ENCODE measurements at places on chromosomes 11 and 22.
A peak's percentile ranks its signal among the peaks of the same experiment; 100 is the strongest.

GRCh38 chr11:120511116-120511819 lies at the start of gene GRIK4:
Gene GRIK4 (plus strand): TSS chr11:120511748. CDS start chr11:120660319, 148,571 bp downstream.
- DNase-seq: peak; percentile 82

- DNase-seq: no peak
Measured at GRCh38 chr11:122344215-122344614, 228.2 kb upstream of the BLID start.

GRCh38 chr22:35587447-35587870 lies 29.7 kb downstream of the MB start:
- DNase-seq: no peak

- no peak for DNase-seq
Measured at GRCh38 chr22:44051961-44052360, 27.9 kb downstream of the PARVB start.

DNA sequence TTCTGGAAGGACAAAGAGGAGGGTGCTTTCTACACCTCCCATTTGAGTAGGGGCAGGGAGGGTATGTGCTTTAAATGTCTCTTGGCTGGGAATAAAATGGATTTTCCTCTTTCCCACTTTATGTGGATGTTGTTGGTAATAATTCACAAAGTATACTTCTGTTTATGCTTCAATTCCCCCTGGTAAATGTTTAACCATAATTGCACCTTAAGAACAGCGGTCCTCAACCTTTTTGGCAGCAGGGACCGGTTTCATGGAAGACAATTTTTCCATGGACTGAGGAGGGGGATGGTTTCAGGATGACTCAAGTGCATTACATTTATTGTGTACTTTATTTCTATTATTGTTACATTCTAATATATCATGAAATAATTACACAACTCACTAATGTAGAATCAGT lies 4.0 kb upstream of the TP53AIP1 start:
- DNase-seq: no peak

DNA sequence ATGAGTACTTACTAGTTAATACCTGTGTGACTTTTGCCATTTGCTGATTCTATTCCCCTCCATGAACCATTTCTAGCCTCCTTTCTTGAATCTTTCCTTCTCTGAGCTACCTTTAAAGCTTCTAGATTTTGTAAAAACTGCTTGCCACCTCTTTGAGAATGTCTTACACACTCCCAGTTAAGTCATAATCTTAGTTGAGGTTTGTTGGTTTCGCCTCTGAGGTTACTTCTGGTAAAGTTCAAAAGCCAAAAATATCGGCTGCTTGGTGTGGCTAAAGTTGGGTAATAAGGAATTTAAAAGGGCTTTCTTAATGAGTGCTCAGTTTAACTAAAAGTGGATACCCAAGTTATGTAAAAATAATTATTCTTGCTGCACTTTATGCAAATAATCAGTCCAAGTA lies 10.4 kb upstream of the GLYAT start:
- DNase-seq: no peak

DNA sequence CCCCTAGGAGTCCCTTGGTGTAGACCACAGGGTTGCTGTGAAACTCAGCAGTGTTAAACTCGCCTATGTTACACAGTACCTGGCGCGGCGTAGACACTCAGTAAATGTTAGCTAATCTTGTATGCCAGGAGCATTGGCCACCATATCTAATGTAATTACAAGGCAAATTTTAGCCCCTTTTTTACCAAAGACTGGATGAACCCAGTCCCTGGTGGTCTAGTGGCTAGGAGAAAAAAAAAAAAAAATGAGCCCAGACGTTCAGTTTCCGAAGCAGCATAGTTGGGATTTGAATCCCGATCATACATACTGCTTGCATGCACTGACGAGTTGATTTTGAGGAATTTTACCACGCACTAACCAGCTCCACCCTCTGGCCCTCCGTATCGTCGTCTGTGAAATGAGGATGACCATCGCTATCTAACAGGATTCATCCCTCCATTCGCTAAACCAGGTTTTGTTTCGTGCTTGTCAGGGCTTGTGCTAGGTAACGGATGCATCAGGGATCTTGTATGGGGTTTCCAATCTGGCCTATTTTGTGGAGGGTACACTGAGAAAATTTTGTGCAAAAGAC lies 688 bp downstream of the PTS start:
- DNase-seq: no peak

DNA sequence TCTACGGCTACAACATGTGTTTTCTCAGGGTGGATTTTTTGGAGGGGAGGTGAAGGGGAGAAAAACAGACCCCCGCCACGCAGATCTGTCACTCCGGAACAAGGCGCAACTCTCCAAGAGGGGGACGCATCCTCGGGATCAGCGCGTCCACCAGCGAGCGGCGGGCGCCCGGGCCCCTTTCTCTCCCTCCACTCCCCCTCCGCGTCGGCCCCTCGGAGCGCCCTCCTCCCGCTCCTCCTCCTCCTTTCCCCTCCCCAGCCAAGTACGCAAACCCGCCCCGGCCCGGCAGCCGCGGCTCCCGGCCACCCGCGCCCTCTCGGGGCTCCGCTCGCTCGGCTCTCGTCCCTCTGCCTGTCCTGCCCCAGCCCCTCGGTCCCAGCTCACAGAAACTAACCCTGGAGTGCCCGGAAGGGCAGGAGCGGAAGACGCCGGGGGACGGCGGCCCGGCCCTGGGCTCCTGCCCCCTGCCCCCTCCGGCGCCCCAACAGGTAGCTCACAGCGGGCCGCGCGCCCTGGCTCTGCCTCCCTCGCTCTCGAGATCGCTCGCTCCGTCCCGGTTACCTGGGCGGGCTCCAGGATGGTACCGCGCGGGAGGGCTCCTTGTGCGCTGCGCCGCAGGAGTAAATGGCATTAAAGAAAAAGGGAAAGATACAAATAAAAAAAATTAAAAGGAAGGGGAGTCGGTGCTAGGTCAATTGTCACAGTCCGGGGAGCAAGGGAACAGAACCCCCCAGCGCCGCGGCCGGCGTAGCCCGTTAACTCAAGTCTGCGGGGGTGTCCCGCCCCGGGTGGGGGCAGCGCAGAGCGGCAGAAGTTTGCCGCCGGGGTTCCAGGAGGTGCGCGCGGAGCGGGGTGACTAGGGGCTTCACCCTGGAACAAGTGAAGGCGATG lies 131.4 kb upstream of the C11orf58 start:
- DNase-seq: peak; percentile 59

DNA sequence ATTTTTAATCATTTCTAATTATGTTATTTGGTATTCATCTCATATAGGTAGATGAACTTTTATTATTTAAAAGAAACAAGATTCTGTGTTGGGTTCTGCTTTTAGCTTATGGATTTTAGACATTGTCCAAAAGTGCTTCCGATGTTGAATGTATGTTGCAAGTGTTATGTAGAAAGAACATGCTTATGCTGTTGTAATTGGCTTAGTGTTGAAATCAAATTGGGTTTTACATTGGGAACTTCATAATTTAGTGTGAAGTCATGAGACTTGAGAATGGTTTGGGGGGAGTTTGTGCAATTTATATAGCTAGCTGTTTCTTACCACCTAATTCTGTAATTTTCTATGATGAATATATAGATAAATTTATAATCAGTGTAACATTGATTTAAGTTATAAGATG lies 3.6 kb downstream of the MTMR3 start:
- no peak for DNase-seq

GRCh38 chr11:64969209-64969608 lies 2.7 kb downstream of the MAJIN start:
- DNase-seq: no peak

GRCh38 chr11:36743039-36743438 lies 145.0 kb upstream of the RAG2 start:
- DNase-seq: no peak

GRCh38 chr22:32130464-32130863 lies 28.6 kb downstream of the C22orf42 start:
- DNase-seq: no peak

- no peak for DNase-seq
Measured at GRCh38 chr22:37734402-37734700, 37.5 kb downstream of the TRIOBP start.

- DNase-seq: no peak
Measured at GRCh38 chr11:84909740-84910139, 717.4 kb downstream of the DLG2 start.

- DNase-seq: no peak
Measured at GRCh38 chr22:40583053-40583741, 53.3 kb downstream of the MRTFA start.

All from NCI-H774 (cell line).